Amniotic epithelial cell (primary cell): ENCODE measurements at places on chromosomes 5 and 9.
A peak's percentile ranks its signal among the peaks of the same experiment; 100 is the strongest.

DNA sequence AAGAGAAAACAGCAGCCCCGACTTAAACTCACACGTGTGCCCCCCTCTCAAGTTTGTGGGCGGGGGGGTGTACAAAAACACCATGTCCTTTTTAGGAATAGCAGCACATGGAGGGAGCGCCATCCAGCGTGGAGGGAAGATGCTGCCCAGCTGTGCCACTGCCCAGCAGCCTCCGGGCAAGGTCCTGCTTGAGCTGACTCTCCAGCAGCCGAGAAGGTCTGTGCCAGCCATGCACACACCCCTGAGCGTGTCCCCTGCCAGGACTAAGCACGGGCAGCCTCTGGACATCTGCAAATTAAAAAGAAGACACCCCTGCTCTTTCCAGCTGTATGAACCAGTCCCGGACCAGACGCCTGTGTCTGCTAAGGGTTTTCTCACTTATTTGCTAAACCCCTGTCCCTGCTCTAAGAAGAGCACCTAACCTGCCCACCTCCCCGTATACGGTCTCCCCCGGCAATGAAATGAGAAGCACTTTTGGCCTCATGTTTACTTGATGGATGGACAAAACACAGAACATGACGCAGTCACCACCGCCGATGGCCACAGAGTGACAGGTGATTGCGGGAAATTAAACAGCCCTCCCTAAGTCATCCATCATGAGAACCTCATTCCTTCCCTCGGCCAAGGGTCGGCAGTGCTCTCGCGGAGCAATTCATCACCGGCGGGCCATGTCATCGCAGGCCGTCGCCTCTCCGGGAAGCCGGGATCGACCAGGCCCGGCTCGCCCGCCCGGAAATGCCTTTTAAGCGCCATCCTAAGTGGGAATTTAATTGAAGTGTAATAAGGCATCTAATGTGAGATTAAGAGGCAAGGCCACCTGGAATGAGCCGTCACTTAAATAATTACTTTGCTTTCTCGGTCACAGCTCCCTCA is 96.9 kb downstream of the OLFM1 start:
- no peak for DNase-seq

DNA sequence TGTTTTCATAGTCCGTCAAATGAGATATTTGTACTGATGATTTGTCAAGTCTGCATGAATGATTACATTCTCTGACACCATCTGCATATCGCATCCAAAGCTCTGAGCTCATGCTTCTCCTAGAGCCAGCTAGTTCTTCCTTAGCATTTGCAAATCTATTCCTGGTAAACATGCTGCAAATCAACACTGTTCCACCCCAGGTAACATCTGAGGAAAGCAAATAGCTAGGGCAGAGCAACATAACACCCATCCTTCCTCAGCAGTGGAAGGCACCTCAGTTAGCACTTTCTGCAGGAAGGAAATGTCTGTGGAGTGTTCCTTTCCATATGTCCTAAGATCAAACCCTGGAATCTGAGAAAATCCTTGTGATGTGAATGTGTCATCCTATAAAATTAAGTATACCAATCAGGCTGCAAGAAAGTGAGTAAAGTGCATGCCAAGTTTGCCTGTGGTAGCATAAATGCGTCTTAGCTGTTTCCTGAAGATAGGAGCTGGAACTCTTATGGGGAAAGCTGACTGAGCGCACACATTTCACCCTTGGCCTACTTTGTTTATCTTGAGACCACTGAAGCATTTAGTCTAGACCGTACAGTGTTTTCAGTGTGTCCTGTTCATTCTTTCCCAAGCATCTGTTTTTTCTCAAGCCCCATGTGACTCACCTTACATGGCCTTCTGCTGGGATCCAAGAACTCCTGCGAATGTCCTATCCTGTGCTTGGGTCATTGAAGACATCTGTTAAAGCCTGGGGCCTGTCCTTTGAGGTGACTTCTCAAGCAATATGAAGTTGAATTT is 50.9 kb upstream of the STARD4 start:
- peak; percentile 100 for DNase-seq

DNA sequence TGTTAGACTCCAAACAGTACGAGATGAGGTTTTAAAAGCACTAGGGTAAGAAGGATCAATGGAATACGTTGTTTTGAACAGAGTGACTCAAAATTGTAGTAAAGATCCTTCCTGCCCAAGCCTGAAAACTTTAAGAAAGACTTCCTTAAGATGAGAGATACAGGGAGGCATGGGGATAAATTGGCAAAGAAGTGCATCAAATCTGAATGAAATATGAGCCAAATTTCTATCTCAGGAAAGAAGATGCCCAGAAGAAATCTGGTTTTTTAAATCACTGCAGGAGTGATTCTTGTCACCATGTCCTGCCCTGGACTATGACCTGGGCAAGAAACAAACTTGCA is 14.9 kb downstream of the FCN2 start:
- DNase-seq = no peak

DNA sequence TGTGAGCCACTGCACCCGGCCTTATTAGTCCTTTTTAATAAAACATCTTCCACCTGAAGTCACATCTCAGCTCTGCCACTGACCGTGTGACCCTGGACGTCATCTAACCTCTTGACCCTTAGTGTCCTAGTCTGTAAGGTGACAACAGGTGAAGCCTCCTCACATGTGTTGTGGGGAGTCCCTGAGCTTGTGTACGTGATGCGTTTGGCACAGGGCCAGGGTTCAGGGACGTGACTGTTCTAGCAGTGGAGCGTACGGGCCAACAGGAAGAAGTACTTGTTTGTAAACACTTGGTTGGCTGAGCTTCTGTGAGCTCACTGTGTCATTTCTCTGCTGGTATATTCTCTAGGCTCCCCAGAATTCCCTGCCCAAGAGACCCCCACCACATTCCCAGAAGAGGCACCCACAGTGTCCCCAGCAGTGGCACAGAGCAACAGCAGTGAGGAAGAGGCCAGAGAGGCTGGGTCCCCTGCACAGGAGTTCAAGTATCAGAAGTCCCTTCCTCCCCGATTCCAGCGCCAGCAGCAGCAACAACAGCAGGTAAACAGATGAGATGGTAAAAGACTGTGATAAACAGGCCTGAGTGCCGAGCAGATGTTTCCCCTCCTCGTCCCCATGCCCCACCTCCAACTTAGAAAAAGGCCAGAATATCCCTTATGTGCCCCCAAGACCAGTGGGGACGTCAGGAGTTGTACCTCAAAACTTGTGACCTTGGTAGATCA is 35.3 kb upstream of the POMT1 start:
- no peak for DNase-seq

DNA sequence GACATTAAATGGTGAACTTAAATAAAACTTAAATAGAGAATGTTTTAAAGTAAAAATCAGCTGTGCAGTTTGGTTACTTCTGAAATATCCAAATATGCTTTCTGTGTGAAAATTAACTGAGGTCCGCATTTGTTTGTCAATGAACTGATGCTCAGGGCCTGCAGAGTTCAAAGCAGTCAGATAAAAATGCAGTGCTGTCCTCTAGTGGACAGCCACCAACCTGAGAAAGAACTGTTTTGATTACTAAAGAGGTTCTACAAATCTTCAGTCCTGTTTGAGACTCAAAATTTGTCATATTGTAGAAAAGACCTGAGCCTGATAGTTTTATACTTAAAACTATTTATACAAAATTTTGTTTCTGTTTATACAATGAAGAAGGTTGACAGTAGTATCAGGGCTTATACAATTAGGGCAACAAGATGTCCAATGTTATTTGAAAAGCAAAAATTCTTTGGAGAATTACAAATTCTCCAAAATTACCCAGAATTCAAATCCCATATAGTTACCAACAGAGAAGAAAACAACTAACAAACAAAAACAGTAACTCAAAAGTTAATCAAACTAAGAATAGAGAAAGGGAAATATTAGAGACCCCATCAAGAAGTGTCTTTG is 232.3 kb upstream of the TBCA start:
- DNase-seq = peak; percentile 57

DNA sequence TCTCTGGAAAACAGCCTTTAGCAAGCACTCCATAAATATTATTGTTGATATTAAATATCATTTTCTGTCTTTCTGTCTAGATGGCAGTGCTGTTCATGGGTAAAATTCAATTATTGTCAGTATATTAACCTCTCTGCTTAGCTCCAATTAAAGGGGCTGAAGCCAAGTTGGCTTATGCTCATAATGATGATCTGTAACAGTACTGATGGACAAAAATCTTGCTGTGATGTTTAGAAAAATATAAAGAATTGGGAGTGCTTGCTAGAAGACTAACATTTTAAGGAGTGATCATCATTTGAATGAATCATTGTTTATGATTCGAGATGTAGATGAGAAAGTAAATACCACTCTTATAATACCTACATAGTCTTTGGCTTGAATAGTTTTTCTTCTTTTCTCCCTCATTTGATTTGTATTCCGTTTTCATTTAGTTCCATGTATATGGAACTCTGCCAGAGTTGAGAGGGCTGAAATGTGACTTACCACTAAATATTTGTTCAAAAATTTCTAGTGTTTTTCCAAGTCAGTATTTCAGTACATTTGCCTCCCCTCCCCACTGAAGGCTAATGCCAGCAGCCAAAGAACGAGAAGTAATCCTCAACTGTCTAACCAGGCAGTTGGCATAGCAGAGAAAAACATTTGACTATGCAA is 538.3 kb downstream of the CSNK1G3 start:
- no peak for DNase-seq

DNA sequence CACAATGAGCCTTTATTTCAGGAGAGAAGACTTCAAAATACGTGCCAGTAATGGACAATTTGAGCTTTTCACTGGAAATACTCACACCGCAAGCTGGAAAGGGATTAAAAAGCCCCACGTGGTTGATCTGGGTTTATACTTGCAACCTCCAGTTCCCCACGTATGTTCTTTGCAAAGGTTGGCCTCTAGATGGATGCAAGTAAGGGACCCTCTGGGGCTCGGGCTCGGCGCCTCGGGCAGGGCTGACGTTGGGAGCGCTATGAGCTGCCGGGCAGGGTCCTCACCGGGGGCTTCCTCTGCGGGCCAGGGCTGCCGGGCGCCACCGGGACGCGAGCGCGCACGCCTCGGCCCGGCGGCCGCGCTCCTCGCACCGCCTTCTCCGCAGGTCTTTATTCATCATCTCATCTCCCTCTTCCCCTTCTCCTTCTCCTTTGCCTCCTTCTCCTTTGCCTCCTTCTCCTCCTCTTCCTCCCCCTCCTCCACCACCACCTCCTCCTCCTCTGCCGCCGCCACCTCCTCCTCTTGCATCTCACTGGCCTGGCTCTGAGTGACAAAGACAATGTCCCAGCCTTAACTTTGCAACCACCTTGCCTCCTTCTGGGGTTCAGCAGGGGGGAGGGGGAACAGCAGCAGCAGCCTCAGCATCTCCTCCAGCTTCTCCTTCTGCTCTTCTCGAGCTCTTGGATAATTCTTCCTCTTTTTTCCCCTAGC is 701 bp upstream of the ZNF462 start:
- DNase-seq = peak; percentile 55

DNA sequence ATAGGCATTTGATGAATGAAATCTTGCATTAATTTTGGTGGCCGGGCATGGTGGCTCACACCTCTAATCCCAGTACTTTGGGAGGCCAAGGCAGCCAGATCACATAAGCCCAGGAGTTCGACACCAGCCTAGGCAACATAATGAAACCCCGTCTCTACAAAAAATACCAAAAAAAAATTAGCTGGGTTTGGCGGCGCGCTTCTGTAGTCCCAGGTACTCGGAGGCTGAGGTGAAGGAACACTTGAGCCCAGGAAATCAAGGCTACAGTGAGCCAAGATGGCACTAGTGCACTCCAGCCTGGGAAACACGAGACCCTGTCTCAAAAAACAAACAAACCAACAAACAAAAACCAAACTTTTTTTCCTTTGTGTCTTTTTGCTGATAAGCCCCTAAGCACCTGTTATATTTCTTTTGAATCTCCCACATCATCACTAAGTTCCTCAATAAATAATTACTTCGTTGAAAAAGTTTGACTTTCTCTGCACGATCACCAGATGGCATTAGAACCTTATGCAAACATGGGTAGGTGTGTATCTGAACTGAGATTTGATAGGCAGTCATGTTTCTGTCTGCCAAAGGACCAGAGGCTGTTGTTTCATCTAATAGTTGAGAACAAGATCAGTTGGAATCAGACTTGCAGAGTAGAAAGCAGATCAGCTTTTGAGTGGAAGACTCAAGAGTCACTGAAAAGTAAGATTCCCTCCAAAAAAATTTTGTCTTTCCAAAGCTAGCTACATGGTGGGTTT is 5.5 kb upstream of the MATR3 start:
- DNase-seq = no peak

GRCh38 chr5:113042491-113043243 is 66.1 kb downstream of the DCP2 start:
- DNase-seq = peak; percentile 50

GRCh38 chr9:7320139-7320538 is 479.4 kb downstream of the DMAC1 start:
- peak; percentile 99 for DNase-seq

DNA sequence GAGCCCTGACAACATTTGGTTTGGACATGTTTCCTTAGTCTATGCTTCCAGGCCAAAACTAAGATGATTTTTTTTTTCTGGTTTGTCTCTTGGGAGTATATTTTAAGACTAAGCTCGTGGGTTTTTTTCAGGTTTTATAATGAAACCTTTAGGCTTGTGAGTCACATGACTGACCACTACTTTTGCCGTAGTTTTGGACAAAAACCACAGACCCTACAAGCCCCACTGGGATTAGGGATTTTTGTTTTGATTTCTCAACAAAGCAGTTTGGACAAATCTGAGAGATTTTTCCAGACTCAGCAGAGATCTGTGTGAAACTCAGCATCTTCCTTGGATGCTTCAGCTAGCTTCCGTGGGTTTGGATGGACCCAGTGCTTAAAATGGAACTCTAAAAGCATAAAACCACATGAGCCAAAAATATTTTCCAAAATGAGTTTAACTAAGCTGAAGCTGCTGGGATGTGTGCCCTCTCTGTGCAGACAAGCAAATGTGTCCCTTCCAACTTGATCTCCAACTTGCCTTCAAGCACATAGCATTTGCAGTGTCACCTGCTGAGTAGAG is 70.3 kb upstream of the SMIM15 start:
- no peak for DNase-seq

- DNase-seq = peak; percentile 45
These were observed 396.9 kb downstream of the PDE4D start for GRCh38 chr5:59496524-59497134.

DNA sequence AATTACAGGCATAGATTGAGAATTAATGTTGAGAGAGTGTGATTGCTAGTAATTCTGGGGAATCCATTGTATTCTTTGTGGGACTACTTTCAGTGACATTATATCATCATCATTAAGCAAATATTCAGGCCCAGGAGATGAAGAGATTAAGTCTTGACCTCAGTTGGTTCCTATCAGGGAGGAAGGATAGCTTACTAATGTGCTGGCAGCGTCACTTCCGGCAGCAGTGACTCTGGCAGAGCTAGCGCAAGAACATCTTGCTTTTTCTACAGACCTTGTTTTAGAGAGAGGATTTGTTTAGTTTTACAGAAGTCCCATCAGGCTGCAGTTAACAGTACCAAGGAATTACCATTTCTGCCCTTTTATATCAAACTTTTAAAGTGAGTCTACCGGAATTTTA is 20.3 kb downstream of the OSTF1 start:
- peak; percentile 89 for DNase-seq

DNA sequence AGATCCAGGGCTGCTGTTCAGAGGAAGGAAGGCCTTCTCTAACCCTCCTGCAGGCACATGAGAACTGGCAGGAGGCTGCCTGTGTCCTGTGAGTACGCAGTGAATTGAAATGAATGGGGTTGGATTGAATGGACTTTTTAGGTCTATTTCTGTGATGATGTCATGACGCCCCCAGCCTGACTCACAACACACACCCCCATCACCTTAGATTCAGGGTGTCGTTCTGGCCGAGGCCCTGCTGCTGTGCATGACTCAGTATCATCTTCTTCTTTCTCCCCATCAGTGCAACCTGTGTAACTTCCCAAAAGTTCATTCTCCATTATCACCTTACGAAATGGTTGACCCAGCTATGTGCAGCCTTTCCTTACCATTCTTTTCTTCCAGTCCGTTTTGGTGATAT is 5.4 kb downstream of the PCAT7 start:
- no peak for DNase-seq

- DNase-seq = peak; percentile 65
These were observed 28.2 kb downstream of the PRELID2 start for GRCh38 chr5:145806923-145807322.
